ENCODE measurements at places on chromosomes 7 and 10.

DNA sequence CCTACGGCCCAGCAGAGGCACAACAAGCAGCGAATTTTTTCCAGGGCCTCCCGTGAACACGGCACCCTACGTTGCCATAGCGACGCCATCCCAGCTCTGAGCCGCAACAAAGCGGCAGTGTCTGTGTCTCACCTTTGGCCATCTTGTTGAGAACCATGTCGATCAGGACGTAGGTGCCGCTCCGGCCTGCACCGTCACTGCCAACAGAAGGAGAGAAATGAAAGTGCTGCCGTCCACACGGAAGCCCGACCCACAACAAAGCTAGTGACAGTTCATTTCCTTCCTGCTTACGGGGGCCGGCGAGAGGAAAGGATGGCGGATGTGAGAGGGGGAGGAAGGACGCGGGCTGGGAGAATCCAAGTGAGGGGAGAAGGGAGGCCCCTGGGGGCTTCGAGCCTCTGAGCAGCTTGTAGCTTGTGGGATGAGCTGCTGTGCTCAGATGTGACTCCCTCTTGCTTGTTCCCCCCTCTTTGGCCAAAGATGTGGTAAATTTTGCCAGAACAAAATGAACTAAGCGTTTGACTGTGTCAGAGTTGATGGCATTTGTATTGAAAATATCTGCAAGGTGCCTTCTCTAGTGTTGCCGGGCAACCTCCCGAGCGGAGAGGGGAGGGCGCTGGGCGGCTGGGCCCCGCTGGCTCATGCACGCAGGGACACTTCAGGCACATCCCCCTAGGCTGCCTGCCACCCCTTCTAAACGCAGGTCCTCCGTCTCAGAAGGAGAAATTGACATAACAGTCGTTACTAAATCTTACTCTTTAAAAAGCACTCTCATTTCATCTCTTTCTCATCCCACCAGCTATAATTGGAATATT is 232.2 kb downstream of the DNAJB6 start:
- H3K4me1 ChIP-seq = peaks cover 5% of the 10 kb centered on the region
- peak overlapping the region; percentile 44 for H3K27ac ChIP-seq
- DNase-seq = peak; percentile 69
- H3K36me3 ChIP-seq = no peaks in the 10 kb centered on the region

- no peak overlapping the region for H3K4me3 ChIP-seq
- H3K4me1 ChIP-seq = no peaks in the 10 kb centered on the region
- no peaks in the 10 kb centered on the region for H3K36me3 ChIP-seq
- no peak overlapping the region for H3K27ac ChIP-seq
- H3K27me3 ChIP-seq = no peaks in the 10 kb centered on the region
Measured at GRCh38 chr7:106116161-106116704, 4.1 kb upstream of the SYPL1 start.

DNA sequence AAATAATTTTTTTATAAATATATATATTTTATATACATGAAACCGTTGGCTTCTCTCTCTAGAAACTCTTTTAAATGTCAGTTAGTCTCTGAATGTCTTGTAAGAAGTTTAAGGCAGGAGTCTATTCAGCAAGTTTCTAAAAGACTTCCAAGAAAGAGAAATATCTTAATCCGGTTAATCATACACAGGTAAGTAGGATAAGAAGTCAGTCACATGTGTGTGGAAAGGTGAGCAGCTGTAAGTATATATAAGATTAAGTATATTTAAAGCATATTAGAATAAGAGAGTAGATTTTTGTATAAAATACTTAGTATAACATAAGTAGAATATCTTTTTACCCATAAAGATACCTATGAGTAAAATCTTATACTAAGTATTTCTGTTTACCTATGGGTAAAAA is 48.9 kb downstream of the AGBL3 start:
- no peak overlapping the region for H3K27ac ChIP-seq
- H3K27me3 ChIP-seq = no peaks in the 10 kb centered on the region
- no peak overlapping the region for H3K4me3 ChIP-seq
- no peaks in the 10 kb centered on the region for H3K36me3 ChIP-seq
- DNase-seq = no peak
- no peaks in the 10 kb centered on the region for H3K4me1 ChIP-seq

GRCh38 chr7:116455009-116455408 is 44.5 kb upstream of the CAV2 start:
- peaks cover 58% of the 10 kb centered on the region for H3K4me1 ChIP-seq
- no peaks in the 10 kb centered on the region for H3K27me3 ChIP-seq
- no peak for DNase-seq
- H3K27ac ChIP-seq = peak overlapping the region; percentile 59
- no peak overlapping the region for H3K4me3 ChIP-seq

- no peaks in the 10 kb centered on the region for H3K4me1 ChIP-seq
- no peaks in the 10 kb centered on the region for H3K27me3 ChIP-seq
- no peak overlapping the region for H3K27ac ChIP-seq
- H3K36me3 ChIP-seq = no peaks in the 10 kb centered on the region
- no peak overlapping the region for H3K4me3 ChIP-seq
Measured at GRCh38 chr7:32658034-32658433, 162.7 kb downstream of the AVL9 start.

DNA sequence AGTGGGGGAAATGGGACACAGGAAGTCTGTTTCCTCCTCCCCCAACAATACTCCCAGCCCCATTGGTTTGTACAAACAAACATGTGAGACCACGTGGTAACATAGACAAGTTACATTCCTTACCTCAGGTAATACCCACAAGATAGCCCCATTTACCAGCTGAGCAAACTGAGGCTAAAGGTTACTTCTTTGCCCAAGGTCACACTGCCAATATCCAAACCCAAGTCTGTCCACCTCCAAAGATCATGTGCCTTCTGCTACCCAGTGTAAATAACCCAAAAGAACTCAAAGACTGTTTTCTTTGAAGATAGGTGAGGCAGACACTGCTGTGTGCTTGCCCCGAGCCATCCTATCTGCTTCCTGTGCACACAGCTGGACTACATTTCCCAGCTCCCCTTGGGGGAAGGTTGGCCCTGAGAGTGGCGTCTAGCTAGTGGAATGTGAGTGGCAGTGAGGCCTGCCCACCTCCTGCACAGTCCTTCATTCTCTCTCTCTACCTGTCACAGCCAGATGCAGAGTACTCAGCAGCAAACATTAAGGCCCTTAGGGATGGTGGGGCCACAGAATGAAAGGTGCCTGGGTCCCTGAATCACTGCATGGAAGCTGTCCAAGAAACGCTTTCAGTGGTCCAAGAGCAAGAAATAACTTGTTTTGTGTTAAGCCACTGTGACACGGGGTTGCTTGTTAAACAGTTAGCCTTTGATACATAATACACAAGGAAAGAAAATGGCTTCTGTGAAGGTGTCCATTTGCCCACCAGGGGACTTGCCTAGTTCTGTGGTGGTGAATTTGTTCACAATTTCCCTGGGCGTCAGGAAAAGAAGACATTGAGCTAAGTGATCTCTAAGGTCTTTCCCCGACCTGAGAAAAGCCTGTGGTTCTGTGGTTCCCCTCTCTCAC is 257.7 kb upstream of the NFE2L3 start:
- H3K27me3 ChIP-seq = no peaks in the 10 kb centered on the region
- no peak overlapping the region for H3K27ac ChIP-seq
- no peak overlapping the region for H3K4me3 ChIP-seq
- peak; percentile 43 for DNase-seq
- H3K36me3 ChIP-seq = no peaks in the 10 kb centered on the region

DNA sequence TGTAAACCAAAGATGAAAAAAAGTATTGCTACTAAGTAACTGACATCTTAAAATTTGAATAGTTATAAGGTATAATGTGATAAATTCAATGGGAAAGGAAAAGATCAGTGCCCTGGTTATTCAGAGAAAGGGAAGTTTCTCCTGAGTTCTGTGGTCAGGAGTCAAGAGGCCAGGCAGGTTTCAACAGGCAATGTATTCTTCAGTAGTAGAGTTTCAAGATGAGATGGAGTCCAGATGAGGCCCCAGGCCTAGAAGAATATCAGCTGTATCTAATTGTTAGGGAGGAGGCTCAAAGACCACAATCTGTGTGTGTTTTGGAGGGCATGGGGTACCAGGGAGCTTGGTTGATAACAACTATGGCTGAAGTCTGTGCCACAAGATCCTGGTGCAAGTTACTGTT is 101.4 kb upstream of the DLX6 start:
- H3K27me3 ChIP-seq = no peaks in the 10 kb centered on the region
- DNase-seq = no peak
- H3K4me1 ChIP-seq = no peaks in the 10 kb centered on the region
- no peaks in the 10 kb centered on the region for H3K36me3 ChIP-seq

GRCh38 chr7:98406827-98407226 is 5.9 kb upstream of the BAIAP2L1 start:
- no peaks in the 10 kb centered on the region for H3K4me1 ChIP-seq
- no peak for DNase-seq
- H3K27ac ChIP-seq = no peak overlapping the region

GRCh38 chr10:11553773-11554381 is 57.6 kb downstream of the USP6NL start:
- H3K4me1 ChIP-seq = no peaks in the 10 kb centered on the region
- no peak overlapping the region for H3K4me3 ChIP-seq
- DNase-seq = no peak
- no peak overlapping the region for H3K27ac ChIP-seq

GRCh38 chr10:51112013-51112412 is 37.7 kb downstream of the PRKG1 start:
- DNase-seq = no peak
- no peaks in the 10 kb centered on the region for H3K36me3 ChIP-seq
- H3K4me3 ChIP-seq = no peak overlapping the region
- H3K4me1 ChIP-seq = peaks cover 31% of the 10 kb centered on the region

GRCh38 chr7:127119517-127119916 is 133.2 kb downstream of the GRM8 start:
- H3K36me3 ChIP-seq = no peaks in the 10 kb centered on the region
- no peak for DNase-seq
- H3K4me3 ChIP-seq = no peak overlapping the region
- H3K4me1 ChIP-seq = no peaks in the 10 kb centered on the region
- H3K27ac ChIP-seq = no peak overlapping the region

- H3K27ac ChIP-seq = no peak overlapping the region
- DNase-seq = no peak
- H3K36me3 ChIP-seq = no peaks in the 10 kb centered on the region
- no peak overlapping the region for H3K4me3 ChIP-seq
Measured at GRCh38 chr7:134870781-134871180, 91.3 kb downstream of the CALD1 start.

- H3K27ac ChIP-seq = no peak overlapping the region
- DNase-seq = no peak
- no peaks in the 10 kb centered on the region for H3K4me1 ChIP-seq
- no peak overlapping the region for H3K4me3 ChIP-seq
- no peaks in the 10 kb centered on the region for H3K27me3 ChIP-seq
Measured at GRCh38 chr7:147535701-147536111, 1054.9 kb upstream of the C7orf33 start.

GRCh38 chr7:43869867-43870240 is 537 bp upstream of the MRPS24 start:
- peaks cover 21% of the 10 kb centered on the region for H3K4me1 ChIP-seq
- peak overlapping the region; percentile 72 for H3K4me3 ChIP-seq
- no peak for DNase-seq
- peak overlapping the region; percentile 85 for H3K27ac ChIP-seq
- H3K27me3 ChIP-seq = no peaks in the 10 kb centered on the region

GRCh38 chr10:52720018-52720417 is 52.6 kb downstream of the MBL2 start:
- no peak for DNase-seq
- H3K4me1 ChIP-seq = no peaks in the 10 kb centered on the region
- H3K36me3 ChIP-seq = no peaks in the 10 kb centered on the region
- H3K27me3 ChIP-seq = no peaks in the 10 kb centered on the region
- H3K4me3 ChIP-seq = no peak overlapping the region

DNA sequence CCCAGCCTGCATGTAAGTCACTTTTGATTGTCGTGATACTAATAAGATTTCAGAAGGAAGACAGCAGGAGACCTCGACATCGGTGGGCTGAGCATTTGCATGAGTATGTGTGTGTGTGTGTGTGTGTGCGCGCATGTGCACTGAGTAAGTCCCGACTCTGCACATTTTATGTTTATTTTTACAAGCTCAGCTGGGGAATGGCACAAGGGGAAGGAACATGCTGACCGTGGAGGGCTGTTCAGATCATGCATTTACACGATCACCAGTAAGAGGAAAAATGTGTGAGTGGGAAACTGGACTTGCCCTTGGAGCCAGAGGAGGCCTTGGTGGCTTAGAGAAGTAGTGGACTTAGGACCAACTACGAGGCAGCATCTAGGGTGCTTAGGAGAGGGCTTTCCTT is 41.3 kb downstream of the IL2RA start:
- DNase-seq = no peak
- no peaks in the 10 kb centered on the region for H3K4me1 ChIP-seq
- H3K27ac ChIP-seq = no peak overlapping the region
- no peaks in the 10 kb centered on the region for H3K27me3 ChIP-seq
- no peak overlapping the region for H3K4me3 ChIP-seq

DNA sequence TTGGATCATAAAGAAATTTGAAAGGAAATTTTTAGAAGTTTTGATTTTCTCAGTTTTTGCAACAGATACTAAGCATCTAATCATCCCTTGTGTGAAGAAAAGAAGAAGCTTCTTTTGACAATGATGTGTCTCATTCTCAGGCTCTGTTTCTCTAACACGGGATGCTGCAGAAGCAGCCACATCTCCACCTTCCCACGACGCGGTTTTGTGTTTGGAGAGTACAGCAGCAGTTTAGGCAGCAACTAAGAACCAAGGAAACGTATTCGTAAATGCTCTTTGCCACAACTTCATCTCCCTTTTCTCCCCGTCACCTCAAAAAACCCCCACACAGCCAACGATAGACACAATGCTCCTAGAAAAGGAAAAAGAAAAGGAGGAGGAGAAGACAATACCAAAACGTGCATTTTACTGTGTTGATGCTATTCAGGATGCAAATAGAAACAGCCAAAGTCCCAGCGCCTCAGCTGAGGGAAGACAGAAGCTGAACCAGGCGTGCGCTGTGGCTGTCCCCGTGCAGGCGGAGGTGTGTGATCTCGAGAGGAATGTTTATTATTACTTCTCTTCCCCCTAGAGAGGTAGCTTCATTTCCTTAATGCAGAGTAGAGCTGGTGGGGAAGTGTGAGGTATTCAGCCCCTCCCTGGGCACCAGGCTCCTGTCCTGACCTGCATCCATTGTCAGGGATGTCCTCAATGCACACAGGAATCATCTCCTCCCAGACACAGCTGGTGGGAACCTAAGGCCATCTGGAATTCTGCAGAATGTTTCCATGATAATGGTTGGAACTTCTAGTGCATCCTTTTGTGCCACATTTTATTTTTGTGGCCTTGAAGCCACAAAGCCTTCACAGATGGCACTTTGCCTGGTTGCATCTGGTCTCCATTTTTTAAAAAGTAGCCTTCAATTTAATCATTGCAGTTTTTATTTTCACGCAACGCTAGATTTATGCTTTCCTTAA is 174.6 kb upstream of the KLF6 start:
- no peak overlapping the region for H3K27ac ChIP-seq
- H3K36me3 ChIP-seq = no peaks in the 10 kb centered on the region
- H3K27me3 ChIP-seq = no peaks in the 10 kb centered on the region
- H3K4me1 ChIP-seq = no peaks in the 10 kb centered on the region
- DNase-seq = no peak

DNA sequence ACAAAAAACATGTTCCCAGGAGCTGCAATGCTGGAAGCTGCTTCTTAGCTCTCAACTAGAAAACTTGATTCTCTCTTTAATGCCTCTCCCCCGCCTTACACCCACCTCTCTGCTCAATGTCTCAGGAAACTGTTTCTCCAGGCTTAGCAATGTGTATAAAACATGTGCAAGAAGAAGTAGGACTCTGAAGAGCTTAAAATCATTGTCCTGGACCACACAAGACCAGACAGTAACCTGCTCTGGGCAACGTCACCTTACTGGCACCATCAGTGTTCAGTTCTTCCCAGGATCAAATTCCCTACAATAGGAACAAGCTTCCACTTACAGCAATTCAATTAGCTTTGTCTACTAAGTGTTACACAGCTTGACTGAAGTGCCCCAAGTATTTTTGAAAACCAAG is 104.9 kb downstream of the RAPGEF5 start:
- DNase-seq = no peak
- H3K4me1 ChIP-seq = no peaks in the 10 kb centered on the region
- no peak overlapping the region for H3K4me3 ChIP-seq
- no peaks in the 10 kb centered on the region for H3K36me3 ChIP-seq
